ENCODE measurements at places on chromosomes 16 and 17.

GRCh38 chr16:68367030-68367429, 56.2 kb downstream of the PRMT7 start:
- no peak for DNase-seq

DNA sequence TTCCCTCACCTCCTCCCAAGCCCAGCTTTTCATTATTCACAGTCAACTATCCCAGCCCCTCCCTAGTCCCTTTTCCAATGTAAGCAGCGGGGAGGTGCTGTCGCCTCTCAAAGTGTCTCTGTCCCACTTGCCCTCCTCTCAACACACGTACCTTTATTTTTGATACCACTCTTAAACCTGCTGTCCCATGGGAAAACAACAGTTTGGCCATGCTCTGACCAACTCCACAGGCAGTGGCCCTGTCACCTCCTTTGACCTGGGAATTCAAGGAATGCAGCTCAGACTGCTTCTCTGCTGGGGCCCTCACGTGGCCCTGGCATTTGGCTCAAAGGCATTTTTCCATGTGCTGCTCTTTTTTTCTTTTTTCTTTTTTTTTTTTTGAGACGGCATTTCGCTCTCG, 4.2 kb downstream of the LYRM9 start:
- DNase-seq: no peak

DNA sequence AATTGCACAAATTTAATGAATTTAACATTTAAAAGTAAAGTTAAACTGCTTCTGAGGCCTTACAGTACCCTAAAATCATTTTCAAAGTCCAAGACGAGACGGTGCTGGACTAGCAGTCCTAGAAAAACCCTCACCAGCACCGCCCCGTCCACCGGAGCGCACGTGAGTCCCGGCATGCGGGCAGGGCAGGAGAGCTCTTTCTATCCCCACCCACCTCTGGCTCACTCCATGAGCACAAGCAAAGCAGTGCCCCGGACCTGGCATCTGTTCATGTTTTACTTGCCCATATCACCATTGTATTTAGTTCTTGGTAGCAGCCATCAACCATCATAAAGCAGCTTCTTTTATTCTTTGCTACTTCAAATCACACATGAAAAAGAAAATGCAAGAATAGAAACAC, 41.7 kb downstream of the ANKRD11 start:
- DNase-seq: no peak

- DNase-seq: no peak
Observed at GRCh38 chr16:3518292-3518985, 17.6 kb downstream of the CLUAP1 start.

DNA sequence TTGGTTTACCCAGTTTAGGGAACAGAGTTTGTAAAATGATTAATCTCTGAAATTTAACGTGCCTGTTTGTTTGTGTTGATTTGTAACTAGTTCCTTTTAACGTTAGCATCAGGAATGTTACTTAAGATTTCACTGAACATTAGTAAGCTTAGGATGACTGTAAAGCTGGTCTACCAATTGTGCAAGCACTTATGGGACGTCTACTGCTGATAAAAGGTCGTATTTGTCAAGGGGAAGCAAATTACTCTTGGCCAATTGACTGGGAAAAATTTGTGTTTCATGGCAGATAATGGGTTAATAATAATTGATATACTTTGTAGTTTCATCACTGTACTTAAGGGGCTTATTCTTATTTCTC, 11.8 kb downstream of the METTL9 start:
- no peak for DNase-seq

DNA sequence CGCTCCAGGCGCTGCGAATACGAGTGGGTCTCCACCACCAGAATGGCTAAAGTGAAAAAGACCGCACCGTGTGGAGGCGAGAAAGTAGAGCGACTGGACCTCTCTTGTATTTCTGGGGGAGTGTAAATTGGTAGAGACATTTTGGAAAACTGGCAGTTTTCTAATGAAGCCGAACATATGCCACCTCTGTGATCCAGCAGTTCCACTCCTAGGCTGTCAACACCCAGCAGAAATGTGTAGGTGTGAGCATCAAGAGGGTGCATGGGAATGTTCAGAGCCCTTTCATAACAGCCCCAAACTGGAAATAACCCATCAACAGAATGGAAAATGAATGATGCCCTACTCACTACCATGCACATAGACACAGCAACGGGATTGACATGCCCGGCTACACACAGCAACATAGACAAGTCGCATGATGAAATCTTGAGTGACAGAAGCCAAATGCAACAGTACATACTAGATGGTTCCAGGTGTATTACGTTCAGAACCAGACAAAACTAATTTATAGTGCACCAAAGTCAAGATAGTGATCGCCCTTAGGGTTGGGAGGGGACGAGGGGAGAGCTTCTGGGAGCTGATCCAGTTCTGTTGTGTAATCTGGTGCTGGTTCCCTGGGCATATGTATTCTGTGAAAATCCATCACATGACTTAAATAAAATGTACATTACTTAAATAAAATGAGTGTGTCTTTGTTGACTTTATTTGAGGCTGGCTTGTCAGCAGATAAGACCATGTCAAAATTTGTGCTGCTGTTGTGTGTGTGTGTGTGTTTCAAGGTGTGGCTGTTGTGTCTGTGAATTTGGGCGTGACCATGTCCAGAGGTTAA, 877 bp upstream of the BCL7C start:
- DNase-seq: no peak

GRCh38 chr16:12120217-12120981, 143.9 kb downstream of the SNX29 start:
- no peak for DNase-seq

- no peak for DNase-seq
Observed at GRCh38 chr16:61581417-61582046, 454.7 kb downstream of the CDH8 start.

DNA sequence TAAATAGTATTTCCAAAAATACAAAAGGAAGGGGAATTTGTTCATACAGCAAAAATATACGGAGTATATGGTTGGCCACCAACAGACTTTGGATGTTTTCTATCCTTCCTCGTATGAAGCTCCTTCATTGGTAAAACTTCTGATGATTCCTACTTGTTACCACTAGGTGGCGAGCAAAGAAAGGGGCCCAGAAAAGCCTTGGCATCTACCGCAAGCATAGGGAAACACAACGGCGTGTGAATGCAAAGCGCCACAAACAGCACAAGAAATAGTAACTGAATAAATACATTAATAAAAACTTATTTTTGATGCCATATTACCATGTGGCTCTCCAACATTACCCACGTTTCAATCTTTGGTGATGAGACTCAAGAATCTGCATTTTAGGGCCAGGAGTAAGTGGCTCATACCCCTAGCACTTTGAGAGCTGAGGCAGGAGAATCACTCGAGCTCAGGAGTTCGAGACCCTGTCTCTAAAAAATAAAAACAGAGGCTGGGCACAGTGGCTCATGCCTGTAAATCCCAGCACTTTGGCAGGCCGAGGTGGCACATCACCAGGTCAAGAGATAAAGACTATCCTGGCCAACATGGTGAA, 34.5 kb downstream of the YWHAE start:
- DNase-seq: peak; percentile 33

All from stimulated activated naive CD4-positive, alpha-beta T cell treated with Interleukin-2 at 50 U/mL for 16 hours (primary cell).